ENCODE measurements at places on chromosomes 4 and X.
A peak's percentile ranks its signal among the peaks of the same experiment; 100 is the strongest.

DNA sequence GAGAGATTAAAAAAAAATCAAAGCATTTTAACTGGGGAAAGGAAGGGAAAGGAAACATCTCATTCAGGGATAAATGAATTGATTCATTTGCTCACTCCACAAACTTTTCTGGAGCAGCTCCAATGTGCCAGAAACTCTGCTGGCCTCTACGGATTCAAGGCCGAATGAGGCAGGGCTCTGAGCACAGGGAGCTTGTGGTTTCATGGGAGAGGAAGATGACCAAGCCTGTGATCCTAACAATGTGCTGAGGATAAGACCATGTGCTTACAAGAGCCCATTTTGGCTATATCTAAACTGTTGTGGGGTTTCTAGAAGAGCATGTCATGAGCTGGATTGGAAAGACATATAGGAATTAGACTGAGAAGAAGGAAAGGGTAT is 137.5 kb downstream of the ZNF674 start:
- DNase-seq = no peak

DNA sequence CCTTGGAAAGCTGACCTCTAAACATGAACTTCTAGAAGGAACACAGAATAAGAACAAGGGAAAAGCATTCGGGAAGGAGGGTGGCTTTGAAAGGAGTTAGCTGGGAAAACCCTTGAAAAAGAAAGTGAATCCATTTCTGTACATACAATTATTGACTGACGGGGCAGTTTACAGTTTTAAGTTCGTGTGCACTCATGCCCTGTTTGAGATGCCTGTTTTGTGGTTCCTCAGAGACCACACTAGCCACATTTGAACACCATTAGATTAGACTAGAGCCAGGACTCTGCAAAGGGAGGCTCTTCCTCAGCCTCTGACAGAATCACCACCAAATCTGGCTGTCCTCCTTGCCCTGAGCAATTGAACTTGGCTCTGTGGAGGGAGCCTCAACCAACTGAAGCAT is 158.3 kb downstream of the PALLD start:
- no peak for DNase-seq

DNA sequence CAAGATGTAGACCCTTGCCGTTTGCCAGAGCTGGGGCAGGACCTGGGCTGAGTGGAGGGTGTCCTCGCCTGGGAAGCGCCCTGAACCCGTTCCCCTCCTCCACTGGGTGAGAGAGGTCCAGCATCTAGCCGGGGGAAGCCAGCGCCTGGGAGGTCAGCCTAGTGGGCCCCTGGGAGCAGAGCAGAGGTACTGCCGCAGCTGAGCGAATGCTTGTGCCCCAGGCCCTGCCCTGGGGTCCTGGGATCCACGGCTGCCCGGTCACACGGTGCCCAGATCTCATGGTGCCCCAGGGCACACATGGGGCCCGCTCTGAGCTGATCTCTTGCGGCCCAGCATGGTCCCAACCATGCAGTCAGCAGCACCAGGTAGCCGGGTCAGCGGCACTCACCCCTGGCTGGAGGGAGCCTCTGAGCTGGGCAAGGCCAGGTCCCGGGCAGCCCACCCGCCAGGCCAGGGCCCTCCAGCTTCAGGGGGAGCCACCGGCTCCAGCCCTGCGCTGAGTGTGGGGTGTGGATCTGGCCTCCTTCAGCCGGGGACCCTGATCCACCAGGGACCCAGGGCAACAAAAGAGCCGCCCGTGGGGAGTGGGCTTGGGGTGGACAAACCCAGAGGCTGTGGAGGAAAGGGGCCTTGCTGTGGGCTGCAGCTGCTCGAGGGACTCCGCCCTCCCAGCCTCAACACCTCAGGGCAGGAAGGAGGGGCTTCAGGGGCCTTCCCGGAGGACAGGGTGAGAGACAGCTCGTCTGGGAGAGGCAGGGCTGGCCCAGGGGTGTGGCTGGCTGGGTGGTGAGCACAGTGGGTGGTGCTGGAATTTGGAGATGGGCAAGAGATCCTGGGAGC is 4.1 kb upstream of the CPLX1 start:
- no peak for DNase-seq

GRCh38 chrX:133550665-133551485 is 135.6 kb upstream of the GPC4 start:
- no peak for DNase-seq

- no peak for DNase-seq
Observed at GRCh38 chr4:187996502-187997177, 1.1 kb downstream of the ZFP42 start.

- DNase-seq = no peak
Observed at GRCh38 chr4:119656342-119656741, 27.7 kb upstream of the PDE5A start.

GRCh38 chr4:115042496-115042895 is 70.9 kb downstream of the NDST4 start:
- no peak for DNase-seq

DNA sequence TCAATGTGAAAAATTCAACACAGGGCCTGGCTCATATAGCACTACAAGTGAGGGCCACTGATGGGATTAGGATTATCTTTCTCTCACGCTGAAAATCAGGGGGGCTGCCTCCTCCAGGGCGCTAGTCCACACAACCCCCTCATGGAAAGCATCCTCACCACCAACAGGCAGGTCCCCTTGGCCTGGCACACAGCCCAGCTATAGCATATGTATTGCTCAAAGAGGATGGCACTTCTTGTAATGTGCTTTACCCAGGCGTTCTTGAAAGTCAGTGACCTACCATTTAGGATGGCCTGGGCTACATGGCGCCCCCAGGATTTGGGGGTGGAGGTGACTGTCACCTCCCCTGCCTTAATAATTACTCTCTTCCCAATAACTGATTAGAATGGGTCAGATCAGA is 71.0 kb upstream of the LSM6 start:
- DNase-seq = no peak

DNA sequence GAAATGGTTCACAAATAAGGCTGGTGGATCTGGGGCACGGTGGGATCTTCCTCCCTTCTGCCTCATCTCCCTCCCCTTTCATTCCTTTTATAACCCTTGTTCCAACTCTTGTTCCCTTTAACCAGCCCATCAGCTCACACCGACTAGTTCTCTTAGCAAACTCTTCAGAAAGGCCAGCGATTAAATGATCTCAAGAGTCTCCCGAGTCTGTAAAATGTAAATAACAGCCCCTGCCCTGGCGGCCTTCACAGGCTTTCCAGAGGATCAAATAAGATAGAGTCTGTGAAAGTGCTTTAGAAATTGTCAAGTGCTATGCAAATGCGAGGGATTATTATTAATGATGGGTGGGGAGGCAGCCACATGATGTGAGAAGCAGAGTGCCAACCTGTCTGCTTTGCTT is 27.1 kb downstream of the TSC22D3 start:
- no peak for DNase-seq

DNA sequence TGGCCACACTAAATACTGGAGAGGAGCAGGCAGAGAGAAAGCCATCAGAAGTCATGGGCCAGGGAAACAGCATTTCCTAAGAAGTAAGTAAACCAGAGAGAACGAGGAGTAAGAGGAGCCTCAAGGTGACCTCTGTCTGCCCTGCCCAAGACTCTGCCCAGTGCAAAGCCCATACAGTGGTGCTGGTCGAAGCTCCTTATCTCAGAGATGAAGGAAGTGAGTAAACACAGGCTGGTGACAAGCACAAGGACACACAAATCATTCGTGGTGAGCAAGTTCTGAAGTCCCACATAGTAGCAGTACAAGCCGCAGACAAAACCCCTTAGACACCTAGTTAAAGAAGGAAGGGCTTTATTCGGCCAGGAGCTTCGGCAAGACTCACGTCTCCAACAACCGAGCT is 62.7 kb downstream of the DCTD start:
- DNase-seq = no peak

GRCh38 chr4:145938618-145939440 is at the start of gene ZNF827:
TSS of gene ZNF827 (minus strand) at chr4:145938823. CDS start at chr4:145938407, 416 bp downstream.
- peak; percentile 43 for DNase-seq

- no peak for DNase-seq
Observed at GRCh38 chrX:28303486-28303885, 283.8 kb upstream of the IL1RAPL1 start.

DNA sequence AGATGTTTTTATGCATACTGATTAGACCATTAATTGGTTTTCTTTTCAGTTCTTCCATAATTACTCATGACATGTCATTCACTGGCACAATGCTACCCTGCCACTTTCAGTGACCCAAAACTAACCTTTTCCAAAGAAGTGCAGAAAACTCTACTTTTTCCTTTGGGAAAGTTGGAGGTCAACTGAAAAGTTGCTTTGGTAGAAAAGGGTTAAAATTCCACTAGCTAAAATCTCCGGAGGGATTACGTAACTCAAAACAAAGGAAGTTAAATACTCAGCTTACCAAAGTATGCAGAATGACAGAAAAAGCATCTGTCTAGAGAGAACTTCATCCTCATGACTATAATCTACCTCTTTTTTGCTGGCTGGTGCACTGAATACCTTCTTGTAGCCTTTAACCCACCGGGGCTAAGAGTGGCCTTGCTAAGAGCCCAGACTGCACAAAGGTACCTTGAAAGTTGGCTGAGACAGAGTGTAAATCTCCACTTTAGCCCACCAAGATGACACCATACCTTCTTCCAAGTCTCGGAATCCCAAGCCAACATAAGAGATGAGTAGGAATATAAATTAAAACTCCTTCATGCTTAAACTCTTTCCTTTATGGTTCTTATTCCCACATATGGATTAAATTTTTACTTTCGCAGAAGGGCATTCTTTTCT is 1099.5 kb upstream of the INTU start:
- no peak for DNase-seq

DNA sequence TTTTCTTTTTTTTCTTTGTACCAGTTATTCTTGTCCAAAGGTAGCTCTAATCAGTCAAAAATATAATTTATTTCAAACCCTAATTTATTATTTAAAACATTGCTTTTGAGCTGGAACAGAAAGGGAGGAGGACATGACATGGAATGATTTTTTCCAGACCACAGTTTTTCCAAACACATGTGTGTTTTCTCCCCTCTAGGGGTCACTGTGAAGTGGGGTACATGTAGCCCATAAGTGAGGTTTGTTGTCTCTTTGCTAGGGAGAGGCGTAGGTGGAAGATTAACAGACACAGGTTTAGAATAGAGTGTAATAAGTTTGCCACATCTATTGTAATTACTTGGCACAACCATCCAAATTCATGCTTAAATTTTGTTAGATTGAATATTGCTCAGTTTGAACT is 83.0 kb downstream of the TNIP2 start:
- no peak for DNase-seq

- DNase-seq = no peak
Observed at GRCh38 chr4:125368146-125368545, 53.4 kb downstream of the FAT4 start.

- DNase-seq = no peak
Observed at GRCh38 chrX:119880076-119880475, 8.4 kb downstream of the NDUFA1 start.

- DNase-seq = peak; percentile 73
Observed at GRCh38 chr4:70705183-70706043, 16.4 kb upstream of the RUFY3 start.

- no peak for DNase-seq
Observed at GRCh38 chr4:102625232-102625930, 124.2 kb downstream of the NFKB1 start.

GRCh38 chr4:55851885-55852284 is 1.6 kb upstream of the EXOC1 start:
- DNase-seq = no peak

GRCh38 chr4:54400802-54401201 is 171.7 kb downstream of the PDGFRA start:
- DNase-seq = no peak

- DNase-seq = no peak
Observed at GRCh38 chr4:185811509-185812364, at the start of gene SORBS2. TSS of gene SORBS2 (minus strand) at chr4:185812194. CDS start at chr4:185690571, 121,623 bp downstream.

DNA sequence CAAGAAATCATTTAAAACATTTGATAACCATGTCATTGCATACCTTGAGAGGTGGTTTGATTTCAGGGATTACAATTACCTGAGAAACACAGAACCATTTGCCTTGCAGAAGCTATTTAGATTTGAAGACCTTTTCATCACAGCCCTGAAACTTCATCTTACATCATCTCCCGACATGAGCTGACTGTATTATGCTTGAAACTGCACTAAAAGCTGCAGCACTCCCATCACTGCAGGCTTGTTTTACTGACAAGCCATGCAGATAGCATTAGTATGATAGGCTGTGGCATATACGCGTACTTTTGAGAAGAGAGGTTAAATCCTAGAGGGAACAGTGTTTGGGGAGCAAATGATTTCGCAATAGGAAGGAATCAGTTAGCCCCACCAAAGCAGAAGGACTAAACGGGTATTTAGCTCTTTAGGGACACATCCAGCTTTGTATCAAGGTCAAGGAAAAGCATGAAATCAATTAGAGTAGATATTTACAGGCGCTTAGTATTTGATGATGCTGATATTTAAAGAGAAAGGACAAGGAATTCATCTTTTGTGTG is 133.2 kb upstream of the DIAPH2 start:
- DNase-seq = no peak

- no peak for DNase-seq
Observed at GRCh38 chr4:163500586-163500985, 6.1 kb downstream of the TMA16 start.

DNA sequence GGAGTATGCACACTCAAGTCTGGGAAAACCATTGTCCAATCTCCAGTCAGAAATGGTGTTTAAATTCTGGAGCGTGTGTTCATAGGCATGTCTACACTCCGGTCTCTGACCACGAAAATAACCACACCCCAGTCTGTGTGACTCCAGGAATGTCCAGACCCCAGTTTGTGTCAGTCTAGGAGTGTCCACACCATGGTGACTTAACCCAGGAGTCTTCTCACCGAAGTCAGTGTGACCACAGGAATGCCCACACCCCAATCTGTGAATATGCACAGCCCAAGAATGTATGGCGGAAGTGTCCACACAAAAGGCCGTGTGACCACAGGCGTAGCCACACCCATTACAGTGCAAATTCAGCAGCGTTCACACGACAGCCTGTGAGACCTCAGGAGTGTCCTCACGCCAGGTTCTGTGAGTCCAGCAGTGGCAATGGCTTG is 11.4 kb downstream of the FTSJ1 start:
- no peak for DNase-seq

DNA sequence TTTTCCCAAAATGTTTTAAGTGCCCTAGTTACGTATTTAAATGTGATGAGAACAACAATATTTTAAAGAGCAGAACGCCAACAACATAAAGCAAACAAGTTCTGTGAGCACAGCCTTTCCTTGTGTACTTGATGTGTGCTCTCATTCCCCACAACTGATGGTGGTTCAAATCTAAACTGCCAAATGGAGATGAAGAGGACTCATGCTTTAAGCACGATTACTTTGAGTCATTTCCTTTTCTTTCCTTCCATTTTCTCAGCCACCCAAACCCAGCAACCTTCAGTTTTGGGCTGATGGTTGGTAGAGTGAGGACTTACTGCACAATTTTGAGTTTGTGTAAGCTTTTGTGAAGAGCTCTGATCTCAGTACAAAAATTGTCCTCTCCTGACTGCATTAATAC is 1.7 kb downstream of the NSD2 start:
- no peak for DNase-seq

Measured in activated T-cell treated with anti-CD3 and anti-CD28 coated beads for 48 hours (primary cell).